CD8-positive, alpha-beta memory T cell (primary cell): ENCODE measurements at places on chromosomes 1 and 21. TPM values are rescaled to one million over a fixed set of nuclear protein-coding genes. Genes with fewer than 3 reads are reported as not detected.

UTS2 gene
- 10.0 TPM for polyA plus RNA-seq

SAMSN1 gene
- 34.1 TPM for polyA plus RNA-seq

SELP gene
- polyA plus RNA-seq, result 2.7 TPM

EXO1 gene
- 0.49 TPM for polyA plus RNA-seq

GPR25 gene
- 34.0 TPM for polyA plus RNA-seq

NGF gene
- not detected for polyA plus RNA-seq

PERM1 gene
- not detected for polyA plus RNA-seq

TMEM269 gene
- polyA plus RNA-seq, result not detected

TBX15 gene
- not detected for polyA plus RNA-seq

CYP4Z1 gene
- polyA plus RNA-seq, result not detected

DENND2D gene
- 258 TPM for polyA plus RNA-seq

SOX13 gene
- 5.5 TPM for polyA plus RNA-seq

RGS4 gene
- polyA plus RNA-seq, result not detected

UBL4B gene
- not detected for polyA plus RNA-seq

UMODL1 gene
- polyA plus RNA-seq, result not detected

FPGT gene
- polyA plus RNA-seq, result 6.1 TPM

PTPRF gene
- not detected for polyA plus RNA-seq

PPIAL4G gene
- not detected for polyA plus RNA-seq

FMN2 gene
- polyA plus RNA-seq, result not detected

AMY2B gene
- 1.1 TPM for polyA plus RNA-seq

TNN gene
- polyA plus RNA-seq, result not detected

SELL gene
- 871 TPM for polyA plus RNA-seq

ORC1 gene
- polyA plus RNA-seq, result 0.55 TPM

CR1L gene
- polyA plus RNA-seq, result not detected

LCE1D gene
- not detected for polyA plus RNA-seq

CEP104 gene
- polyA plus RNA-seq, result 29.4 TPM

RCC1 gene
- 14.0 TPM for polyA plus RNA-seq

GJA9 gene
- polyA plus RNA-seq, result not detected

C1orf116 gene
- not detected for polyA plus RNA-seq

IGSF3 gene
- polyA plus RNA-seq, result not detected

PEX19 gene
- polyA plus RNA-seq, result 47.7 TPM

PROK1 gene
- not detected for polyA plus RNA-seq

HSPA6 gene
- polyA plus RNA-seq, result 1.4 TPM

PALMD gene
- polyA plus RNA-seq, result not detected

PADI2 gene
- not detected for polyA plus RNA-seq

CELA2B gene
- not detected for polyA plus RNA-seq

ZNF695 gene
- not detected for polyA plus RNA-seq

SLFNL1 gene
- polyA plus RNA-seq, result 0.44 TPM

LORICRIN gene
- not detected for polyA plus RNA-seq

ELF3 gene
- not detected for polyA plus RNA-seq

LDLRAP1 gene
- 302 TPM for polyA plus RNA-seq

SNX7 gene
- 1.3 TPM for polyA plus RNA-seq
